Left ventricle myocardium superior (tissue), 1 donor: ENCODE measurements at places on chromosomes 12 and 14. TPM values are rescaled to one million over a fixed set of nuclear protein-coding genes. Genes with fewer than 3 reads are reported as not detected.

Gene ACRBP
- total RNA-seq: 2.2 TPM

Gene STAB2
- total RNA-seq: 0.25 TPM

Gene RAD9B
- 0.62 TPM for total RNA-seq

Gene CMA1
- 0.47 TPM for total RNA-seq

Gene REM2
- not detected for total RNA-seq

- no peak for DNase-seq
Measured at GRCh38 chr12:24139035-24139434, 189.6 kb upstream of the SOX5 start.

- no peak for DNase-seq
Measured at GRCh38 chr12:104423809-104424208, 32.9 kb upstream of the CHST11 start.

DNA sequence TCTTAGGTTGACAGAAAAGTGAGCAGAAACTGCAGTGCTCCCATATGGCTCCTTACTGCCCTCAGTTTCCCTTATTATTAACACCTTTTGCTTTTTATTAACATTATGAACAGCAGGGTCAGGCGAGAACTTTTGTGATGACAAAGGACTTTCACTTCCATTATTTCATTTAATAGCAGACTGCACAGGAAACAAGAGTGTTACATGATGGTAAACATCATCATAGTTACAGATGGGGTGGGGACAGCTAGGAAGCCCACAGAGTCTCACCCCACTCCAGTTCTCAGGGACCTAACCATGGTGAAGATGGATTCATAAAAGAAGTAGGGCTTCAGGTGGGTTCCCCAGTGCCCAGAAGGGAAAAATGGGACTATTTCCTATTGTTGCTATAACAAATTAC is 110.1 kb upstream of the PELI2 start:
- no peak for DNase-seq

- DNase-seq: no peak
Measured at GRCh38 chr12:106758349-106759110, 16.0 kb upstream of the RIC8B start.

DNA sequence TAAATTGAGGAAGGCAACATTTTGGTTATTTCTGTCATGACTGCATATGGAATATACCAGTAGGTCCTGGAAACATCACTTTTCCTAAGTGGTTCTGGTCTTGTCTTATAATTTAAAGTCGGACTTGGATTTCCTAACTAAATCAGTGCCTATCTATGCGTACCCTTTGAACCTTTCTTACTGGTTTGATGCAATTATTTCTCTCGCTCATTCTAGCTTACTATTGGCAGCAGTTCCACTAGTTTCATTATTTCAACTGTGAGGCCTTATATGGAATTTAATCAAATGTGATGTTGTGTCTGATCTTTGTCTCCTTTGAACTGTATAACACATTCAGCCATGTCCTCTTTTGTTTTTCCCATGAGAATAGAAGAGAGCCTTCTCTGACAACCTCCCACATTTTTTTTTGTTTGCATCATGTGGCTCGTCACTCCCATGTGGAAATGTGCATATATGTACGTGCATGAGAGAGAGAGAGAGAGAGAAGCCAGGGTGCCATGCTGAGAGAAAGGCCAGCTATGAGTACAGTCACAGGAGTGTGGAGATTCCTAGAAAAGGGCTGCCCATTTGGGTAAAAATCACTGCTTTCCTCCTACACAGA is 48.0 kb downstream of the AKAP6 start:
- no peak for DNase-seq

GRCh38 chr12:97748298-97748697 is 285.7 kb downstream of the RMST start:
- no peak for DNase-seq
